ENCODE measurements at places on chromosomes 16 and 17.

DNA sequence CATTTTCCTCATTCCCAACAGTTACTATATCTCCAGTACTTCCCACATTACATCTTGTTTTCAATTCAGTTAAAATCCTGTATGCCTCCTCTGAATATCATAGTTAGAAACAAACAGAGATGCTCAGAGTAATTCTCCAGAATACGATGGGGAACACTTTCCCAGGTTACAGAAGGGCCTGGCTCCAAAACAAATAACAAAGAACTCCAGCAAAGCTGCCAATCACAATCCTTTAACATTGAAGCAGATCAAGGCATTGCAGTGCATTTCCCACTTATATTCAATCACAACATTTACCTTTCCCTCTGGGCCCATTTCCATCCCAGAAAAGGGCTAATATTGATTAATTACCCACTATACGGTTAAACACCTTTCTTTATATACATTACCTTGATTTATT lies 29.4 kb upstream of the PMFBP1 start:
- no peak for DNase-seq

- peak; percentile 98 for DNase-seq
Observed at GRCh38 chr17:43367737-43368242, 31.0 kb upstream of the ARL4D start.

DNA sequence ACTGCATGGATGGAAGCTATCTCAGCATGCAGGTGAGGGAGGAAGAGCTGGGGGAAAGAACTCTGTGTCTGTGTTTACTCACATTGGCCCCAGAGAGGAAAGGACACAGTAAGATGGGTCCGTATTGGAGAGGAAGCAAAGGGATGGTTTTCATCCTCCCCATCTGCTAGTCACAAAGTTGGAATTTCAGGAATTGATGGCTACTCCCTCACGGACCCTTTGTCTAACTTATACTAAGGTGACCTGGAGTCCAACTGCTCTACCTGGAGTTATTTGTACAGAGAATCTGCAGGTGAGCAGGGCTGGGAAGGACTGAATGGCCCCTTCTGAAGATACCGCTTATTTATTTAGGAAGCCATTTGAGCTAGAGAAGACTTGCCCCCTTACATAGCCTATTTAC lies 55.1 kb downstream of the WNT3 start:
- DNase-seq = no peak

GRCh38 chr16:57991551-57992059 lies 8.9 kb downstream of the ZNF319 start:
- no peak for DNase-seq

DNA sequence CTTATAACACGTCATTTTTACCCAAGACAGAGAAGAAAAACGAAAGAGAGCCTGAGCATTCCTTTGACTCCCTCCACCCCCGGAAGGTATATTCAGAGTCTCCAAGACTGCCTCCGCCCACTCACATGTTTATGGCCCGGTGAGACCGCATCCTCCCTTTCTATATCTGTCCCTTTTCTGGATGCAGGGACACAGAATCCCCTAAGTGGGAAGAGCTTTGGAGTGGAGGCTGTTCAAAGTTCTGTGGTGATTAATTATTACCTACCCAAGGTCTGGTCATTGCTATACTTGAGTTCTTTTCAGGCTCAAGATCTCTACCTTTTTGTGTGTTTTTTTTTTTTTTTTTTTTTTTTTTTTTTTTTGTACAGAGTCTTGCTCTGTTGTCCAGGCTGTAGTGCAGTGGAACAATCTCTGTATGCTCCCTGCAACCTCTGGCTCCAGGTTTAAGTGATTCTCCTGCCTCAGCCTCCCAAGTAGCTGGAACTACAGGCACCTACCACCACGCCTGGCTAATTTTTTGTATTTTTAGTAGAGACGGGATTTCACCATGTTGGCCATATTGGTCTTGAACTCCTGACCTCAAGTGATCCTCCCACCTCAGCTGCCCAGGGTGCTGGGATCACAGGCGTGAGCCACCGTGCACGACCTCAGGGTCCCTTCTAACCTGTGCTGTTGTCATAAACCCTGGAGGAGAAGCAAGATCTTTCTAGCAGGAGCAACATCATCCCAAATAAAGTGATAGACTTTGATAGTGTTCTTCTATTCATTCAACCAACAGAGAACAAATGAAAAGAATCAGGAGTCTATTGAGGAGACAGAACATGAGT lies 407.1 kb downstream of the WWOX start:
- no peak for DNase-seq

- DNase-seq = no peak
Observed at GRCh38 chr17:7476494-7476893, 2.9 kb downstream of the ZBTB4 start.

DNA sequence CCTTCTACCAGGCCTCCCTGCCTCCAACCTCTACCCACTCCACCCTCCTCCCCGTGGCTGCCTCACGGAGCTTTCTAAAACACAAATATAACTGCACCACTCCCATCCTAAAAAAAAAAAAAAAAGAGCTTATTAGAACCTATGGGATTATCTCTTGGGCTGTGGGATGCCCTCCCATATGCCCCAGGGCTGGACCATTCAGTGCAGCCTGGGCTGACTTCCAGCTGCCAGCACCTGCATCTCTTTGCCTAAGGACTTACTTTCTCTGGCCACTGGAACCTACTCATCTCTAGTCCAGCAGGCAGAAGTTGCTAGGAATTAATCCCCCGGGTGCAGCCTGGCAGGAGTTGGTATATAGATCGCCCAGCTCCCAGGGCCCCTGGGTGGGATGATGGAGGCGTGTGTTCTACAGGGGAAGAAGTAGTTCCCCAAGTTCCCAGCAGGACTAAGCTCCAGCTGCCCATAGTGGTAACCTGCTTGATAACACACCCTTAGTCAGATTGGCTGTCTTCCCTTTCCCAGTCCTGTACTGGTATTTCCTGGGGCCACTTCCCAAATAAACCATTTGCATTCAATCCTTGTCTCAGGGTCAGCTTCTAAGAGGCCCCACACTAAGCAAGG lies 10.3 kb downstream of the MPP3 start:
- DNase-seq = no peak

GRCh38 chr16:53779186-53779585 lies 75.2 kb downstream of the FTO start:
- no peak for DNase-seq

GRCh38 chr17:10247810-10248209 lies 49.4 kb upstream of the GAS7 start:
- DNase-seq = peak; percentile 60

GRCh38 chr17:57908278-57908677 lies 46.9 kb downstream of the CUEDC1 start:
- DNase-seq = no peak

DNA sequence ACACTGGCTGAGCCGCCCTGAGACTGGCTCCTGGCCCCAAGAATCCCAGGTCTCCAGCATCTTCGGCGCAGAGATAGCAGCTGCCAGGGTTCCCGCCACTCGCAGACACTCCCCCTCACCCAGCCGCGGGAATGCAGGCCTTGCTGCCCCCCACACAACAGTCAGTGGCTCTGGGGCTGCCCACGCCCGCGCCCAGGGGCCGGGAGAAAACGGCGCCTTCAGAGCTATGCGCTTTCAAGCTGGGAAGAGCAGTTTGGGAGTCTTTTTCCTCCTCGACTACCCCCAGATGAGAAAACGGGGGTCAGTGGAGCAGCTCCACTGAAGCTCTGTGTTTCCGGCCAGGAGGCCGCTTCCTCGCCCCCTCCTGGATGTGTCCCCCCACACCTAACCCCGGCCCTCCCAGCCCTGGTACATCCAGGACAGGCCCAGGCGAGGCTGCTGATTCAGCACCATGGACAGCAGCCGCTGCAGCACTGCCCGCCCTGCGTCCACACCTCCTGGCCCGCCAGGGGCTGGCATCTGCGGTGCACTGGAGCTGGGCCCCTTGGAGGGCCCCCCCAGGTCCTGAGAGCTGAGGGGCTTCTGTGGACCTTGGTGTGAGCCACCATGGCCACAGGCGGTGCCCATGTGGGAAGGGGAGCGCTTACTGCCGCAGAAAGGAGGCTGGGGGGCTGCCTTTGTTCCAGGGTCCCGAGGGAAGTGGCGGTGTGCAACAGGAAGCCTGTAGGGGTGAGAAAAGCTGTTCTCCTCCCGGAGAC lies 35.7 kb downstream of the CACNA1H start:
- peak; percentile 32 for DNase-seq

DNA sequence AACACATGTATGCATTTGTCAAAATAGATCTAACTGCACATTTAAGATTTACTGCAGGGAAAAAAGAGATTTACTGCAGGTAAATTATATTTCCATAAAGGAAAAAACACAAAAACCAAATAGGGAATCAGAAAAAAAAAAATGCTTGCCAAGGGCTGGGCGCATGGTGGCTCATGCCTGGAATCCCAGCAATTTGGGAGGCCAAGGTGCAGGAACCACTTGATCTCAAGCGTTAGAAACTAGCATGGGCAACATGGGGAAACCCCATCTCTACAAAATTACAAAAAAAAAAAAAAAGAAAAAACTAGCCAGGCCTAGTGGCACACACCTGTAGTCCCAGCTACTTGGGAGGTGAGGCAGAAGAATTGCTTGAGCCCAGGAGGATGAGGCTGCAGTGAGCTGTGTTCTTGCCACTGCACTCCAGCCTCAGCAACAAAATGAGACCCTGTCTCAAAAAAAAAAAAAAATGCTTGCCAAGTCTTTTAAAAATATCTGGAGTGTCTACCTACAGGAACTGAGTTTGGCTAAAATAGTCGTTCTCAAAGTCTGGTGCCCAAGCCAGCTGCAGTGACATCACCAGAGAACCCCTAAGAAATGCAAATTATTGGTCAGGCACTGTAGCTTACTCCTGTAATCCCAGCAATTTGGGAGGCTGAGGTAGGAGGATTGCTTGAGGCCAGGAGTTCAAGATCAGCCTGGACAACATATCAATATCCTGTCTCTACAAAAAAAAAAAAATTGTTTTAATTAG lies 17.5 kb downstream of the TRIM25 start:
- no peak for DNase-seq

- DNase-seq = peak; percentile 90
Observed at GRCh38 chr17:81833160-81833920, at the start of gene MCRIP1. Gene MCRIP1, minus strand, starts transcription at chr17:81833291. Its CDS starts 8,785 bp downstream, at chr17:81824506.

DNA sequence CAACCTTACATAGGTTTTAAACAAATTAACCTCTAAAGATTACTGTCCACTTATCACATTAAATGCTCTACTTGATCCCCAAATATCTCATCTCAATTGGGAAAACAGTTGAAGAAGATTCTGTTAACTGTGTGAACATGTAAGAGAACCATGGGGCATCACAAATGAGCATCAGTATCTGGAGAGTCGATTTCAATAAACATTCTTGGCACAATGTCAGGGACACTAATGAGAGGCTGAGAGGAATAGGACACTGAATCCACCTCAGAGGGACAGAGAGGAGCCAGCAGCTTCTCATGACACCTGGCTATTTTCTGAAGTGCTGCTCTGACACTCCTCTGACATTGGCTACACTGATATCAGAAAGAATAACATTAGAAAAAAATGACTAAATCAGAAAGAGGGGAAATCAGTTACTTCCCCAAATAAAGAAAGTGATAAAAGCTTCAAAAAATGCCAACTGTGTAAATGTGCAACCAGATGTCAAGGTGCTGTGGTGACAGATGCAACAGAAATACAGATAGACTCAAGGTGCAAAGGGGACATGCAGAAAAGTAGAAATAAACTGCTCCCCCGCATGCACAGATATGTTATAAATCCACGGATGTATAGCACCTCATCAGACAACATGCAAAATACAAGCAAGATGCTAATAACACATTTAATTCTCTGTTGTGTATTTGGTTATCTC lies 67.4 kb downstream of the SNX11 start:
- DNase-seq = no peak
